NCI-H524 (cell line): ENCODE measurements at places on chromosomes 16 and 17.

DNA sequence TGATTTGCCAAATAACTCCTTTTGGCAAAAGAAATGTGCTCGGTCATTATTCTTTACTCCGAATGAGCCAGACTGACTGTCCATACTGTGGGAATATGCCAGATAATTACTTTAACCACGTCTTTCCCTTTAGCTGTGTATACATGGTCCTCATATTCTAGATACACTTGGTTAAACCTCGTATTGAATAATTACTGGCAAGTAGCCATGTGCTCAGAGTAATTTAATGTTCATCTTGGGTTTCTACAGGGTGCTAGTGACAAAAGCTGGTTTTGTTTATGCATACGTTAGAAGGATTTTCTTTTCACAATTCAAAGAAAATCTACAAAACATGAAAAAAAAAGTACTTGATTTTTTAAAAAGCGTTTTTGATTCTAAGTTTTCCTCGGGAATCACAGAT lies 540.3 kb downstream of the KCNJ2 start:
- DNase-seq: no peak

GRCh38 chr17:69954241-69954925 lies 120.6 kb upstream of the KCNJ16 start:
- DNase-seq: no peak

GRCh38 chr17:9479964-9480363 lies 95.7 kb downstream of the STX8 start:
- no peak for DNase-seq

DNA sequence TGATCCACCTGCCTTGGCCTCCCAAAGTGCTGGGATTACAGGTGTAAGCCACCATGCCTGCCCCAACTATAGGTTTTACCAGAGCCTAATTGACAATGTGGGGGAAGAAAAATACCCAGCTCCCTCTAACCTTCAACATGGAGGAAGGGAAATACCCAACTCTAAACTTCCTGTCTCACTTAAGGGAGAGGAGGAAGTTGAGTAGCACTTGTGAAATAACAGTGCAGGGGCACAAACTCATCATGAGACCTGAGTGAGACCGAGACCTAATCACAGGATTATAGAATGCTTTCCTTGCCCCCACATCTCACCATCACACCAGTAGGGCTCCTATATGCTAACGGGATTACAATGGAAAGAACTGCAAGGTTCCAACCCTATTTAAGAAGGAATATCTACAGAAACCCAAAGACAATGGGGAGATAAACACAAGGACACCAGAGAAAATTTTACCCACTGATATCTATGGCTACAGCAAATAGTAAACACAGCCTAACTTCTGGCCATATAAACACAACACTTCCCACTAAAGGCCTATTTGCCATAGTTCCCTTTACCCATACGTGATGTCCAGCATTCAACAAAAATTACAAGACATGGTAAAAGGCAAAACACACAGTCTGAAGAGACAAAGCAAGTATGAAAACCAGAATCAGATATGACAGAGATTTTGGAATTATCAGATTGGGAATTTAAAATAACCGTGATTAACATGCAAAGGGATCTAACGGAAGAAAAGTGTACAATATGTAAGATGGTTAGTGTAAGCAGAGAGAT lies 26.9 kb downstream of the OR3A1 start:
- no peak for DNase-seq

DNA sequence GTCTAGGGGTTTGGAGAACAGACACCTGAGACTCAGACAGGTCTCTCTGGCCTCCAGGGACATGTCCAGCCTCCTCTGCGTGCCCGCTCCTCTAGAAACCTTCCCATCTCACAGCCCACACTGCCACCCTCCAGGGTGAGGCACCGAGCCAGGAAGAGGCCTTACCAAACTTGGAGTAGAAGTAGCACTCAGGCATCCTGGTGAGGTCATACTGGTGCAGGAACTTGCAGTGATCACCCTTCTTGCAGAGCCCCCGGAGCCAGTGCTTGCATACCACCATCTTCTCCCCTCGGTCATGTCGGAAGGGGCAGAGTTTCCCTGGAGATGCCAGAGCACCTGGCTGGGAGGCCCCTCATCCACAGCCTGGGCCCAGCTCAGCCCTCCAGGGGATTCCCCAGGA lies 4.2 kb downstream of the CPSF4L start:
- DNase-seq: no peak

GRCh38 chr16:83420206-83420760 lies 387.5 kb upstream of the HSBP1 start:
- no peak for DNase-seq

DNA sequence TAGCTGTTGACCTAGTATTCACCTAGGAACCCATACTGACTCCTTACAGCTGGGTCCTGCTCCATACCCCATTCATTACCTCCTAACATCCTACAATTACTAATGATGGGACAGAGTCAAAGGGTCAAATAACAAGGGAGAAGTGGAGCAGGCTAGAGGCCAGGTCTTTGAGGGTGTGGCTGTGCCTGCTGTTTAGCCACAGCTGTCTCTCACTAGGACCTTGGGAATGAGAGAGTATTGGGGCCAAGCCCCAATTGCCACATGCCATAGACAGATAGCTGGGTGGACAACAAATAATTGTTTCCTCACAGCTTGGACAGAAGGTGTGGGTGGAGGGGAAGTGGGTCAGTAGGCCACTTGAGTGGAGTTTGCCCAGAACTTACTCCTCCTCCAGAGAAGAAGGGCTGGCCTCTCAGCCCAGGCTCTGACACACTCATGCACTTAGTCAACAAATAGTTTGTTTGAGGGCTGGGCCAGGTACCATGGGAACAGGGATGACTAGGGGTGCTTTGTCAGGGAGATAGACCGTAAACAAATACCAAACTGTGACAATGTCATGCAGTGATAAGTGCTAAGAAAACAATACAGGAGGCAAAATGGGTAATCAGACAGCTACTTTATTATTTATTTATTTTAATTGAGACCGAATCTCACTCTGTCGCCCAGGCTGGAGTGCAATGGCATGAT lies 10.2 kb upstream of the CENPT start:
- no peak for DNase-seq

DNA sequence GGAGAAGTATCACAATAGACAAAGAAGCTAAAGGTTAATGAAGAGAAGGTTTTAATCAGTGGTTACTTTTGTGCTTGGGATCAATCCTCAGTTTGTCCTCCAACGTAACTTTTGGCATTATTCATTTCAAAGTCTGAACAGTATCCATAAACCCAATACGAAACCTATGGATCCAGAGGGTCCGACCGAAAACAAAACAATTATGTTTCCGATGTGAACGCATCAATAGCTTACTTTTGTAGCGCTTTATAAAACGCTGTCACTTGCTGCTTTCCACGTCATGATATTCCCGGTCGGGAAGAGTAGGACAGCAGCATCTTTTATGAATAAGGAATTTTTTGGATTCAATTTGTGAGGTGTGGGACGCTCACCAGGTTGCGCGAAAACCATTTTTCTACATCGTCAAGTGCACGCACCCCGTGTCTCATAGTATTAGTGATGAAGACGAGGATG lies 383.8 kb downstream of the ZFHX3 start:
- DNase-seq: no peak

DNA sequence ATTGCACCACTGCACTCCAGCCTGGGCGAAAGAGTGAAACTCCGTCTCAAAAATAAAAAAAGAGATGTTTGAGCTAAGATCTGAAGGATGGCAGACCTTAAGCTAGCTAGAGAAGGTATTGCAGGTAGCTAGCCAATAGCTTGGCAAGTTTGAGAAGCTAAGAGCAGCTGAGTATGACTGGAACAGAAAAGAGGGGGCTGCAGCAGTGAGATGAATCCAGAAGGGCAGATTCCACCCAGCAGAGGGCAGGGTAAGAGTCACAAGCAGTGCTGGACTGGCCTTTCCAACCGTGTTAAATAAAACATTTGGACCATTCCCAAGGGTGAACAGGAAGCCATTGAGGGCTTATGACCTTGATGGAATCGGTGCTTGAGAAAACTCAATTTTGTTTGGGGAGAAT lies 5.7 kb upstream of the PHAF1 start:
- peak; percentile 63 for DNase-seq

DNA sequence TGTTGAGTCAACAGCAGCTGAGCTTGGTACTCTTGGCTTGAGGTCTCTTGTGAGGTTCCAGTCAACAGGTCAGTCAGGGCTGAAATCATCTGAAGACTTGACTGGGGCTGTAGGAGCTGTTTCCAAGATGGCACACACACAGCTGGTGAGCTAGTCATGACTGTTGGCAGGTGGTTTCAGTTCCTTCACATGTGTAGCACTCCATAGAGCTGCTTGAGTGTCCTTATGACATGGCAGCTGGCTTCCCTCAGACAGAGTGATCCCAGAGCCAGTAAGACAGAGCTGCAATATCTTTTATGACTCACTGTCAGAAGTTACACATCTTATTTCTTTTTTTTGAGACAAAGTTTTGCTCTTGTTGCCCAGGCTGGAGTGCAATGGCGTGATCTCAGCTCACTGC lies 19.5 kb upstream of the GAS7 start:
- no peak for DNase-seq

DNA sequence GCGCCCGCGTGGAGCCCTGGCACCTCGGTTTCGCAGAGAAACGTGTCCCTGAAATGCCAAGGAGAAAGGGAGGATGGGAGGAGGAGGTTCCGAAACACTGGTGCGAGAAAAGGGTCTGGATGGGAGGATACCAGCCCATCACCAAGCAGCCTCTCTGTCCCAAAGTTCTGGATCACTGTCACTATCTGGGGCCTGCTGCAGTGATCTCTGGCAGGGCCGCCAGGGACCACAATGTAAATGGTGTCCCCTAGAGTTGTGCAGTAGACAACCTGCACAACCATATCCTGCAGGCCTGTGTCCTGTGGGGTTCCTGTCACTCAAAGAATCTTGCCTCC lies 229.3 kb downstream of the C16orf78 start:
- DNase-seq: no peak
